ENCODE measurements at places on chromosomes 13 and 19.

GRCh38 chr19:16623576-16623975 is 4.4 kb downstream of the MED26 start:
- no peak for DNase-seq

- no peak for DNase-seq
Measured at GRCh38 chr19:5575590-5575989, 7.8 kb upstream of the TINCR start.

- DNase-seq: no peak
Measured at GRCh38 chr19:6476155-6476895, 5.3 kb downstream of the DENND1C start.

DNA sequence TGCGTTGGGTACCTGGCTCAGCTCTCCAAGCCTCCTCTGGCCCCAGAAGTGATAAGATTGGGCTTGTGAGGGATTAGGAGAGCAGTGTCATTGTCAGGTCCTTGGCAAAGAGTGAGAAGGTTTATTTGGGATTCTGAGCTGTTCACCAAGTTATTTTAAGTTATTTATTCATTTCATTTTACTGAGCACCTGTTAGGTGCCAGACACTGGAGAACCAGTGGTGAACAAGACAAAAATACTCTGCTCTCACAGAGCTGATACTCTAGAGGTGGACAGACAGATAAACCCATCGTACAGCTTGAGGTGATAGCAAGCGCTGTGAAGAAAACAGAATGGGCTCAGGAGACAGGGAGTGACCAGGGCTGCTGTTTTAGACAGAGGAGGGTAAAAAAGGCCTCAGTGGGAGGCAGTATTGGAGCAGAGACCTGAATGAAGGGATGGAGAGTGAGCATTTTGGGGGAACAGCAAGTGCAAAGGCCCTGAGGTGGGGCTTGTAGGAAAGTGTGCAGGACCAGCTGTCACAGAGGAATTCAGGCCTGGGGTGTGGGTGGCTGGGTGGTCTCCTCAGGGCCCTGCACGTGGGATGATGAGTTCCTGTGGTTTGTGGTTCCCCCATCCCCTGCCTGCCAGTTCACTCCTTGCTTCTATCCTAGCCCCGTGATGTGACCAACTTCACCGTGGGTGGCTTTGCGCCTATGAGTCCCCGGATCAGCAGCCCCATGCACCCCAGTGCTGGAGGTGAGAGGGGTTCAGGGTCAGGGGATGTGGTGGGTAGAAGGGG is 8.7 kb upstream of the TIMM50 start:
- no peak for DNase-seq

DNA sequence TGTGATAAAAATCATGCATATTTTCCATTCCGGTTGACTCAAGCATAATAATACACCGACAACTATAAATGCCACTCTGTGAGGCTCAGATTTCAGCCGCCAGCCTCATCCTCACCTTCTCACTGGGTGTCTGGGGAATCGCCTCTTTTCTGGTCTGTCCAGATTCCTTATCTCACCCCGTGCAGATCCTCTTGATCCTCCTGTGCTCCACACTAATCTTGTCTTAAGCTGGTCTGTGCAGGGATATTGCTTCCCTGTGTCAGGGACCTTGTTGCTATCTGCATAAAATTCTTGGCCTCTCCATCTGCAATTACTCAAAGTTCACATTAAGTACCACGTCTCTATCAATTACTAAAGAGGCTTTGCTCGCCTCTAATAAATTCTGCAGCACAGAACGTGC is 116.6 kb upstream of the SPACA7 start:
- no peak for DNase-seq

- DNase-seq: no peak
Measured at GRCh38 chr13:48078251-48078656, 16.6 kb downstream of the MED4 start.

DNA sequence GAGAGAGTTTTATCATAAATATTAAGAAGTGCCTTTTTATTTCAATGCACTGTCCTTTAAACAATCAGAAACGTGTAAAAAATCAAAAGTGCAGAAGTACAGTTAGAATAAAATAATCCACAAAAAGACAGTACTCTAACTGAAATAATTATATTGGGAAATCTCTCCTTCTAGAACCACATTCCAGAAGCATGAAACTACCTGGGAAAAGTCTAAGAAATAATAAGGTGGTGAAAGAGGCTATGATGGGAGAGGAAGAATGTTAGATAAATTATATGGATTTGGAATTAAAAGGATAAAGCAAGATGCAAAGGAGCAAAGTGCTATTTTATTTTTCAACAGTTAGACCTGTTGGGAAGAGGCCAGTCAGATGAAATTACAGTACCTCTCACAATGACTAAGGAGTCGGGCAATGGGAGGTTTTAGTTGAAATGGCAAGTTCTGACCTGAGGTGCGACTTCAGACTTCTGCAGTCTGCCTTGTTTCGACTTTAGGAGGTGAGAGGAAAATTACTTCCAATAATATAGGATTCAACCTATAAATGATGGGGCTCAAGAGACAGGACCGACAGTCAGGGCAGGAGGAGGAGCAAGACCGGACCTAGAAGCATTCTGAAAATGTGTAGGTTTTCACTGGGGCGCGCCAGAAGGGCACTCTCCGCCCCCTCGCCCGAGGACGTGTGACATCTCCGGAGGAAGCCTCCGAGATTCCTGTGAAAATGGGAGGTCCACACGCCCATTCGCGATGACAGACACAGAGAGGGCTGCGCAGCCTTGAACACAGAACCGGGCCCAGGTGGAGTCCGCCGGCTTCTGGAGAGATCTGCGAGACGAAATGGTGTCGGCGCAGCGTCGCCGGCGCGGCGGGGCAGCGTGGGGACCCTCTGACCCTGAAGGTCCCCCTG is 717 bp downstream of the SPRYD7 start:
- DNase-seq: peak; percentile 2

DNA sequence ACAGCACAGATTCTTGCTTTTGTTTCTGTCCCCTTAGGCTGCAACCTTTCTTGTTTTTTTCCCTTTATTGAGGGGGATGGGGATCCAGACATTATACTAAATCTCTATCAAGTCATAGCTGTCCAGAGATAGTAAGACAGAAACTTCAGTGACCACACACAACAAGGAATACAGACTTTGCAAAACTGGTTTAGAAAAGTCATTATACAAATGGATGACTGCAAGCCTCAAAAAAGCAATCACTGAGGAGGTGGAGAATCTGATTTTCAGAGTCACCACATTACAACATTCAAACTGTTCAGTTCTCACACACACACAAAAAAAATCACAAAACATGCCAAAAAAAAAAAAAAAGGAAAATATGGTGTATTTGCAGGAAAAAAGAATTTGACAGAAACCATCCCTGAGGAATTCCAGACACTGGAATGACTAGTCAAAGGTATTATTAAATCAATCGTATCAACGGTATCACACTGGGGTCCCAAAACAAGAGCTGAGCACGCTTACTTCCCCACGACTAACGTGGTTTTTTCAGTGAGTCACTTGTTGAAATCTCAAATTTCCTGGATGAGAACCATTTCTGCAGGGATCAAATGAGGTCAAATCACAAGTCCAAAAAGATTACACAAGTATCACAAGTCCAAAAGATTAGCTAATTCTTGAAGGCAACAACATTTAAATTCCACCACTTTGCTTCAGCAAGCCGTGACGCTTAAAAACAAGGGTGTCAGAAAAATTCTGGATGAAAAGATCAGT is 41.2 kb downstream of the USP12 start:
- DNase-seq: no peak

DNA sequence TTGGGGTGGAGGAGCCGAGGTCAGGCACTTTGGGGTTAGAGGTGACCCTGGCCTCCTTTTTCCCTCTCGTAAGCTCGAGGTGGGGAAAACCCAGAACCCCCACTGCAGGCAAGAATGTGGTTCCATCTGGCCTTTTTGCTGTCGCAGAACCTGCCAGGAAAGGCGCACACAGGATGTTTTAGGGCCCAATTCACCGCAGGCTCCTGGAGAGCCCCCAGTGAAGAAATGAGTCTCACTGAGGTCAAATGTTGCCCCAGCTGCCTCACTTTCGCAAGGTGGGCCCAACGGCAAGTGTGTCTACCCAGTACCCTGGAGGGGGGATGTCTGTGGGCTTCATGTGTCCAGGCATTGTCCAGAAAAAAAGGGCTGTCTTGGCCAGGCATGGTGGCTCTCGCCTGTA is 61.8 kb downstream of the PEX11G start:
- DNase-seq: no peak

- no peak for DNase-seq
Measured at GRCh38 chr19:47012617-47013016, 7.0 kb upstream of the NPAS1 start.

DNA sequence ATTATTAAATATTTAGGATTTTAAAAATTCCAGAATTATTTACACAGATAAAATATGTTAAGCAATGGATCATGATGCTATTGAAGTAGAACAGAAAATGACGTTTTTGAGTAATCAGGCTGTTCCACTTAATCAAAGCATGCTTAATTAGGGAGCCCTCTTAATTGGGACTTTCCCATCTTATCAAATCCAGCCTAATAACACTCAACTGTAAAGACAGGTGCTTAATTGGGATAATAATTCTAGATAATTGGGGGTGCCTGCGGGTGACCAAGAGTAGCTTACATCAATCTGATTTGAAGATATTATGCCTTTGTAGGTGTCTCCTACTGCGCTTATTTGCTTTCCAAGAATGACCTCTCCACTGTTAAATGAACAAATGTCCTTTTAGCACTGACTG is 742.2 kb upstream of the SLITRK6 start:
- no peak for DNase-seq

- DNase-seq: no peak
Measured at GRCh38 chr19:39558624-39559117, 18.7 kb upstream of the EID2 start.

DNA sequence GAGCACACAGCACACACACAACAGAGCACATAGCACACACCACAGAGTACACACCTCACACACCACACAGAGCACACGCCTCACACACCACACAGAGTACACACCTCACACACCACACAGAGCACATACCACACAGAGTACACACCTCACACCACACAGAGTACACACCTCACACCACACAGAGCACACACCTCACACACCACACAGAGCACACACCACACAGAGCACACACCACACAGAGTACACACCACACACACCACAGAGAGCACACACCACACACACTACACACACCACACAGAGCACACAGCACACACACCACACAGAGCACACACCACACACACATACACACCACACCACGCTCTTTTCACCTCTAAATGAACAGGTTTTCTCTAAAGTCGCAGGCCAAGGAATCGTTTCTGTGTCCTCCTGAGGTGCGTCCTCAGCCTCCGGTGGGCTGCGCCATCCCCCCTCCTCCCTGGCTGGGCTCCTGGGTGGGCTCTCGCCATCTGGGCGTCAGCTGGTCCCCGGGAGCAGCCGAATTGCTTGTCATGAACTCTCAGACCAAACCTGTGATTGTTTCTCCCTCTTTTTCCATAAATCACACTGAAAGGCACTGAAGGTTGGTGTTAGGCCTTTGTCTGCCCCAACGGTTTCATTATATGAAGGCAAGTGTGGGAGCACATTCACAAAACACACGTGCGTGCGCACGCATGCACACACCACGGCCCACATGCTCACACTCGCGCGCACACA is 37.4 kb downstream of the TMEM255B start:
- DNase-seq: no peak

GRCh38 chr13:39433651-39434050 is 169.3 kb downstream of the LHFPL6 start:
- DNase-seq: no peak
